ENCODE measurements at places on chromosomes 4 and X.

GRCh38 chr4:121648516-121648915 is 48.3 kb downstream of the ANXA5 start:
- no peak for DNase-seq

- no peak for DNase-seq
Observed at GRCh38 chr4:169167957-169168858, 102.5 kb downstream of the SH3RF1 start.

DNA sequence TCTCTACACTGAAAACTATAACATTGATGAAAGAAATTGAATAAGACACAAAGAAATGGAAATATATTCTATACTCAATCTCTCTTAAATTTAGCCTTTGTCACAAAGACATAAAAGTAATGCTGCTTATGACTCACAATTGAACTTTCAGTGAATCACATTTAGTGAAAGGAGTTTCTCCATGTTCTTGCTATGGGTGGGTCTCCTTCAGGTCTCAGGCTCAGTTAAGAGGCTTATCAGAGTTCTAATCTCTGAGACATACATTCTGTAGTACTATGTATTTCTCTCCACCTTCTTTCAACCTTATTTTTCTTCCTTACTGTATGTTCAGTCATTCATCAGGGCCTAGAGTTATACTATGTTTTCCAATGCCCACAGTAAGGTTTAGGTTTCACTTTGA is 220.9 kb downstream of the DTHD1 start:
- no peak for DNase-seq

DNA sequence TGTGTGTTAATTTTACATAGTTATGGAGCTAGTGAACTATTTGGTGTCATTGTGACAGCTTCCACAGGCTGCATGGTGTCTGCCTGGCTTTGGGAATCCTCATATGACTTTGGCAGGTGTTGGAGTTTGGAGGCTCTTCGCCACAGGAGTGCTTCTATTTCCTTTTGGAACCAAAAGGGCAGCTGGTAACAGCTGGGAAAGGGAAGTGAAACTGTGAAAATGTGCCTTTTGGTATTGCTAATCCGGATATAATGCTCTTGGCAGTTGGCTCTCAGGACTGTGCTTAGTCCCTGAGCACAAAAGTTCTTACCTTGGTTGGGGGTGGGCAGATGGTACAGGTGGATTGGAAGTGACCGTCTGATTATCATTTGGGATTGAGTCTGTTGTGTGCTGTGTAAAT is 18.1 kb downstream of the OFD1 start:
- DNase-seq: no peak

Measured in cortex of kidney (tissue), 1 donor.